ENCODE measurements at places on chromosomes 7 and 10.

- DNase-seq, result no peak
Observed at GRCh38 chr10:87626422-87626892, 33.2 kb upstream of the PAPSS2 start.

GRCh38 chr10:132610071-132610701 is 72.6 kb downstream of the INPP5A start:
- no peak for DNase-seq

DNA sequence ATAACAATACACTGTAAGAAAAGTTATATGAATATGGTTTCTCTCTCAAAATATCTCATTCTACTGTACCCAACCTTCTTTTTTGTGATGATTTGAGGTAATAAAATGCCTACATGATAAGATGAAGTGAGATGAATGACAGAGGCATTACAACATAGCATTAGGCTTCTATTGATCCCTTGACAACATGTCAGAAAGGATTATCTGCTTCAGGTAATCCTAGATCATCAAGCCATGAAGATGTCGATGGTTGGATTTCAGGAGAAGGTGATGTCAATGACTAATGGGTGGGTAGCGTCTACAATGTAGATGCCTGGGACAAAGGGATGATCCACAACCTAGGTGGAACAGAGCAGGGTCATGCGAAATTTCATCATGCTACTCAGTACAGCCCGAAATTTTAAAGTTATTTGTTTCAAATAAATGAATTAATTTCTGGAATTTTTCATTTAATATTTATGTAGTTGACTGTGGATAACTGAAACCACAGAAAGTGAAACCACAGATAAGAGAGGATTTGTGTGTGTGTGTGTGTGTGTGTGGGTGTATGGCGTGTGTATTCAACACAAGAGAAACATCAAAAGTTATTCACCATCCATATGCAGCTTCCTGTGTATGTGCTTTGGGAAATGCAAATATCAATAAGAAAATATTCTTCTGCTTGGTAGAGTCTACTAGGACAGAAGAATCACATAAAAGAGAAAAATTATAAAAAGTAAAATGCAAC is 77.0 kb downstream of the MAGI2 start:
- no peak for DNase-seq

- DNase-seq, result peak; percentile 33
Observed at GRCh38 chr7:138980563-138981291, 462 bp downstream of the KIAA1549 start.

DNA sequence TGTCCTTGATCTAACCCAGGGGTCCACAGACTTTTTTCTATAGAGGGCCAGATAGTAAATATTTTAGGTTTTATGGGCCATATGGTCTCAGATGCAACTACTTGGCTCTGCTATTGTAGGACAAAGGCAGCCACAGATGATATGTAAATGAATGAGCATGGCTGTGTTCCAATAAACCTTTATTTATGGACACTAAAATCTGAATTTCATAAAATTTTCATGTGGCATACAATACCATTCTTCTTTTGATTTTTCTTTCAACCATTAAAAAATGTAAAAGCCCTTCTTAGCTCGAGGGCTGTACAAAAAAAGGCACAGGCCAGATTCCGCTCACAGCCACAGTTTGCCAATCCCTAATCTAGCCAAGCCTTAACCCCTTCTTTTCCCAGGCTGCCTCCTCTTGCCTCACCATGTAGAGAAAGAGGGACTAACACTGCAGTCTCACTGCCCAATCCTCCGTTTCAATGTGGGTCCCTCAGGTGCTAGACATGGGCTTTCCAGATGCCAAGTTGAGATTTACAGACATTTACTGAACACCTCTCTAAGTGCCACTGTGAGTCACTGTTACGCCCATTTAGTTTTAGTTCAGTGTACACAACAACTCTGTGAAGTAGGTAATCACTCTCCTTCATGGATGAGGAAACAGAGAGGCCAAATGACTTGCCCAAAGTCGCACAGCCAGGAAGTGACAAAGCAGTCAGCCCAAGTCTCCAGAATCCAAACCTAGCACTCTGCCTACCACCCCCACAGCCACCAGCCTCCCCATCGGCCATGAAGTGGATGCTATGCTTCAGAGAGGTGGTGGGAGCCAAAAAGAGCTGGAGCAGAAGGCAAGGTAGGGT is 132.6 kb upstream of the PDLIM1 start:
- no peak for DNase-seq

DNA sequence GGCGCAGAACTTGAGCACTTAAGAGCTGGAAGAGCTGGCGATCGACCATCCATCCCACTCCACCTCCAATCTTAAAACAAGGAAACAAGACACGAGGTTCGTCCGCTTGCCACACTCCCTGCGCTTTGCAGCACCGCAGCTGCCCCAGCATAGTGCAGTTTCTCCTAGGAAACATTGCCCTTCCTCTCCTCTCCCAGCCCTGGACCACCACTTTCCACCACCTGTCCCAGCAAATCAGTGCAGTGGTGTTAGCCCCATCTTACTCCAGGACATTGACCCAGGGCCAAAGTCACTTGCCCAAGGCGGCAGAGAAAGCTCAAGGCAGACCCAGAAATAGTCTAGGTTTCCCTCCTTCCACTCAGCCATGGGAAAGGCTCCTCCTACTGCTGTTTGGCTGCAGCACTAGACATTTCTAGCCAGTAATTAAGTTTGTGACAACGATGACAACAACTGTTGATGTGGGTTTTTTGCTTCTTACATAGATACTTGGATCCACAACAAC is 1.5 kb upstream of the PARD3 start:
- no peak for DNase-seq

DNA sequence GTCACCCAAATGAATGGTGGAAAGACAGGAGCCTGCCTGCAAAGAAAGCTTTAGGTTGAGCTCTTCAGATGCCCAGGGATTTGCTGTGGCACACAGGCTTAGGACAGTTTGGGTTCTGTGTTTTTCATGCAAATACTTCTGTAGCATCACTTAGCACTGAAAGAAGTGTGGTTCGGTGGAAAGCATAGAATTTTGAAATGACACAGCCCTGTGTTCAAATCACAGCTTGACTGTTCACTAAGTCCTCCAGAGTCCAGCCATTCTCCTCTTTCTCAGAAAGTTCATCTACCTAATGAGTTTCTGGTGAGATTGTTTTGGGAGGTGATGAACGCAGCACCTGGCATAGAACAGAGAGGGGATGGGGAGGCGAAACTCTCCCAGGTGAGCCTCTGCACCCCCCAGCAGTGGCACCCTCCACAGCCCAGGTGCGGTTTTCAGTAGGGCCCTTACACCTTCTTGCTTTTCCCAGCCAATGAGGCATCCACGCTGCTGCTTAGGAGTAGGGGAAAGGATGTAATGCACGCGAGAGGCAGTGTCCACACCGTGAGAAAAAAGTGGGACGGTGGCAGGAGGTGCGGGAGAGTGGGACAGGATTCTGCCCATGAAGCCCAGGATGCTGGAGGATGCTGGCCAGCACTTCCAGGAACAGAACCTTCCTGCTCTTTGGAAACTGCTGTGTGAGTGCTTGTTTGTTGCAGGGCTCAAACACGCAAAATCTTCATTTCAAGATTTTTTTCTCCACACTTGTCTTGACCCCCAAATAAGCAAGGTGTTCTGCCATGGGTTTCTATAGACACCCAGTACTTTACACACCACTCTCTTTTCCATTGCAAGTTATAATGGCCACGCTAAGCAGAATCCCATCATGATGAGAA is 11.6 kb downstream of the EN2 start:
- peak; percentile 32 for DNase-seq

DNA sequence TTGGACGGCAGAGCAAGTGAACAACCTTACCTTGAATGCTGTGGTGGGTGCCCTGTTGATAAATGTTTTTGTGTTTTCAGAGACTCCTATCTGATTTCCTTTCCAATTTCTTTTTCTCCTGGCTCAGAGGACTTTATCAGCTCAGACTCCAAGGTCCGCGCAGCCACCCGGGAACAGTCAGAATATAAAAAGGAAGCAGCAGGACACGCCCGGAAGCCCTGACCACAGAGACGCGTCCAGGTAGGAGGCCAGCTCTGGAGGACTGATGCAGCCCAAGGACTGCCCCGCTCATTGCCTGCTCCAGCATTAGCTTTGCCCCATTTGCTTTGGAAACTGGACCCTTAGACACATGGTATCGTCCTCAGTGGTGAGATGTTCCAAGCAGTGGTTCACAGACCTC is 61.3 kb downstream of the TACC2 start:
- DNase-seq, result no peak

GRCh38 chr7:111517549-111517951 is 44.7 kb downstream of the IMMP2L start:
- DNase-seq, result no peak

DNA sequence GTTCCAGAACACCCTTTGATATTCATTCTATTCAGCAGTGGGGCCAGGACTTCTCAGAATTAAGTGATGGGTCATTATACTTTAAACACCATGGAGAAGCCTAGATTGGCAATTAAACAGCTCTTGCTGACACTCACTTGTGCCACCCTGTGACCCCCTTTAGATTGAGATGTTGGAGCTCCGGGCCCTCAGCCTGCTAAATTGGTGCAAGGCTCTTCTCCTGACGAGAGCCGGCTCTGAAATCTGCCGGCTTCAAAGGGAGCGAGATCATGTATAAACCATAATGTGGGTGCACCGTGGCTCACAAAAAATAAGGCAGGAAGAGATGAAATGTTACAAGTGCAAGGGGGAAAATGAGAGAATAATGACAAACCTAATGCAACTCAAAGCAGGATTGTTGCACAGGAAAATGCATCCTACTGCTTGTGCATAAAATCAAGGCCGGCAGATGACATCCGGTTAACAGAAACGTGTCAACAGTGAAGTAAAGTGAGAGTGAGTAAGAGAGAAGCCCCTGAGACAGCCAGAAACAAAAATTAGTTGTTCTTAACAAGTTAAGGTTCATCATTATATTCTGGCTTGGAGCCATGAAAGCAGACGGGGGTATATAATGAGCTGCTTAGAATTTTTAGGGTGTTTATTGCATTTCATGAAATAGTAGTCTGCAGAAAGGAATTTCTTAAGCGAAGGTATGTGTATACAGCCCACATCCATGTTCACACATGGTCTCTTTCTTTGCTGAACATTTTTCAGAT is 198.2 kb downstream of the TCF7L2 start:
- no peak for DNase-seq

DNA sequence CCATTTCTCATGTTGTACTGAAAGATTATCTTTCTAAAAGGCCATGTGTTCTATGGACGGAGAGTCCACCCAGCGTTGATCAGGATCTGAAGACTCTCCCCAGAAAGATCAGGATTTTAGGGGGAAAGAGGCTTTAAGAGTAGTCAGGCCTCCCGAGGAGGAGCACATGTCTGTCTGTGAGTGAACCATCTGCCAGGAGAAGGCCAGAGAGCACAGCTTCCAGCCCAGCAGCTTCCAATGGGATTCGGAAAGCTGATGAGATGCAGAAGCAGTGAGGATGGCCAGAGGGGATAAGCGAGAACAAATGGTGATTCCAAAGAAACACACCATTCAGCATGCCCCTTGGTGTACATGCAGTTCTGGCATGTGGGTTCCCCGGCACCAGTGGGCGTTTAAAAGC is 88.5 kb upstream of the TCERG1L start:
- no peak for DNase-seq

GRCh38 chr7:36275735-36276284 is 113.9 kb upstream of the ANLN start:
- DNase-seq, result no peak

DNA sequence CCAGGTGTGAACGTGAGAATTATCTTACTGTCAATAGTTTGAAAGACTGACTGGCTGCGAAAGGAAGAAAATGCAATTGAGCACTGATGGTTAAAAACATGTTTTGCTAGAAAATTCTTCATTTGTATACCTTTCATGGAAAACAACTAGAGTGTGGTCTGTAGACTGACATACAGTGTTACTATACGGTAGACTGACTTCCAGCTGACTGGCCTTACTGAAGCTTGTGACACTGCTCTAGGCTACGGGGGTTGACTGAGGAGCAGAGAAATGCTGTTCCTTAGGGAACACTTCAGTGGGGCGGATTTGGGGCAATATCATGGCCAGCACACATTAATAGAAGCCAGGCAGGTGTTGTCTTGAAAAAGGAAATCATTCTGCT is 25.9 kb upstream of the DDC start:
- DNase-seq, result no peak

DNA sequence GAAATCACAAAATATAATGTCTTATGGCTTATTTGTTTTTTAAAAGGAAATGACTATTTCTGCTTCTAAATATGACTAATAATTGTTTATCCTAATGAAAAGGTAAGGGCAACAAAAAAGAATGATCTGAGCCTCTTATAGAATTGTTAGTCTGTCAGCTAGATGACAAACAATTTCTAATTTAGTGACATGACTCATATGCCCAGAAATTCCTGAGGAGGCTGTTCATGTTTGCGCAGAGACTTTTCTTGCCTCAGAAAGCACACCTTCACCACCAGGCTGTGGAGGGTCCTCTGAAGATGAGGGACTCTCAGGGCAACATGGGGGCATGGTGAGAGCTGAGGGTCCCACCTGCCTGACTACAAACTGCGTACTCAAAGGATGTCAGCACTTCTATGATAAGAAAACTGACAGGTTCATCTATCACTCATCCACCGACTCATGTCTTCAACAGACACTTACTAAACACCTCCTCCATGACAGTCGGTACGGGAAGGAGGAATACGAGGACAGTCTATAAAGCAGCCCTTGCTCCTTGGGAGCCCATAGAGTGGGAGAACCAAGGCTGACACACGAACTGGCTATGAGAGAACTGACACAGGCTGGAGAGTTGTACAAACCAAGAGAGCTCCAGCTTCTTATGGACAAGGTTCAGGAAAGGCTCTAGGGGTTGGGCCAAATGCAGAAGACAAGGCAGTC is 102.0 kb downstream of the PKD1L1 start:
- DNase-seq, result no peak

DNA sequence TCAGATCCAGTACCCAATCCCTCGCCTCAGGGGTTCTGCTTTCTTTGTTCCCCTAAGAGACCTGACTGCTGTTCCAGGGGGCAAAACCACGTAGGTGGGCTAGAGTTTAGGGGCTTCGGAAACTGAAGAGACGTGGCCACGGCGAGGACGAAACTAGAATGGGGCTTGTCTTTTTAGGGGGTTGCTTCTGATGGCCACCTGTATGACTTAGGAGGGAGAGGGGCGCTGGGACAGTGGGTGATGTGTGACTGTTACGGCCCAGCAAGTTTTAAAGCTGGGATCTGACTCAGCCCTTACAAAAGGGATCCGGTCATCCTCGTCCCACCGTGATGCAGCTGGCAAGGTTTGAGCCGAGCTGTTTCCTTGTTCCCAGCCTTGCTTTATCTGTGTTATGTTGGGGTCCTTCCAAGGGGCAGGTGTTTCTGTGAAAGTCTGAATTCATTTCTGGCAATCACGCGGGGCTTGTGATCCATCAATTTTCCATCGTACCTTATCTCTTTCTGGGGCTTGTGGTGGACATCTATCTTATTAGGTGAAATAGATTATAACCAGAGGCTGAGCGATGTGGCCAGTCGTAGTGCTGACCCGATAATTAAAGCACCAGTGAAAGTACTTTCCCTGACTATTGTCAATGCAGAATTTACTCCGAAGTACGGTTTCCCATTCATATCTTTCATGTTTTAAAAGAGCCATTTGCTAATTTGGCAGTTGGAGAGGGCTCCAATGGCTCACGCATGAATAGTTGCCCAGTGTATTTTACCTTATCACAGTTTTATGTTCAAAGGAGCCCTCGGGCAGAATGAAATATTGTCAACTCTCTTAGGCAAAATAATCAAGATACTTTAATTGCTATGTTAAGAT is 830 bp downstream of the MET start:
- no peak for DNase-seq

- no peak for DNase-seq
Observed at GRCh38 chr7:158025686-158026600, 561.7 kb downstream of the PTPRN2 start.

GRCh38 chr7:155286686-155287085 is 11.0 kb upstream of the INSIG1 start:
- no peak for DNase-seq

GRCh38 chr7:118735441-118735840 is 510.9 kb downstream of the ANKRD7 start:
- no peak for DNase-seq

GRCh38 chr7:34652809-34653208 is 5.2 kb upstream of the NPSR1 start:
- no peak for DNase-seq
